ENCODE measurements at places on chromosomes 4 and X.

DNA sequence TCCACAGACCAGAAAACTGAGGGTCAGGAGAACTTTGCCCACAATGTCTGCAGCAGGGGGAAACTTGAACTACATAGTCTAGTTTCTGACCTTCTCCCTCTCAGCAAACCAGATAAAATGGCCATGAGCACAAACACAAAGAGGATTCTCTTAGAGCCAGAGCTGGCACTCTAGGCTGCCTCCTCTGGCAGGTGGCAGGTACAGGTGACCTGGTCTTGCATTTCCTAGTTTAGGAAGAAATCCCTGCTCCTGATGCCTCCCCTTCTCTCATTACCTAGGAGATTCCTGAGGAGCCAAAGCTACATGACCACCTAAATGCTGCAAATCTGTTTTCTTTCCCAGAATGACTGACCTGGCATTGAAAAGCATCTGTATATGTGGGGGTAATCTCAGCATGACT lies 45.1 kb downstream of the ARHGEF9 start:
- DNase-seq: no peak

GRCh38 chrX:43559644-43560043 lies 96.5 kb upstream of the MAOA start:
- no peak for DNase-seq

DNA sequence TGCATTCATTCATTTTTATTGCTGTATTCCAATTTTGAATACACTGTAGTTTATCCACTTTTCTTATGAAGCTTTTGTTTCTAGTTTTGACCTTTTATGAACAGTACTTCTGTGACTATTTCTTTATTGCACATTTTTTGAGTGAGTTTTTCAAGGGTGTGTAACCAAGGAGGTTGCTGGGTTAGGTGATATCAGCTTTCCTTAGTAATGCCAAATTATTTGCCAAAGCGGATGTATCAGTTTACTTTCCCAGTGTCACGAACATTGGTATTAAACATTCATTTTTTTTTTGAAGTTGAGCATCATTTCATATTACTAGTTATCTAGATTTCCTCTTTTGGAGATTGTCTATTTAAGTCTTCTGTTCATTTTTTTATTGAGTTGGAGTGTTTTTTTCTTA lies 32.9 kb downstream of the STIM2 start:
- DNase-seq: no peak

GRCh38 chrX:55489314-55490009 lies at the start of gene USP51:
Gene USP51 (minus strand): TSS chrX:55489848. CDS start chrX:55488939, 909 bp downstream.
- DNase-seq: no peak

DNA sequence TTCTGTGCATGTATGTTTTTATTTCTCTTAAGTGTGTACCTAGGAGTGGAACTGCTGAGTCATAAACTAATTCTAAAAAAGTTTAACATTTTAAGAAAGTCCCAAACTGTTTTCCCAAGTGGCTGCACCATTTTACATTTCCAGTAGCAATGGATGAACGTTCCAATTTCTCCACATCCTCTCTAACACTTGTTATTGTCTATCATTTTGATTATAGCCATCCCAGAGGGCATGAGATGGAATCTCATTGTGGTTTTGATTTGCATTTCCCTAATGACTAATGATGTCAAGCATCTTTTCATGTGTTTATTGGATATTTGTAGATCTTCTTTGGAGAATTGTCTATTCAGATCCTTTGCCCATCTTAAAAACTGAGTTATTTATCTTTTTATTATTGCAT lies 82.5 kb downstream of the PPEF1 start:
- no peak for DNase-seq

DNA sequence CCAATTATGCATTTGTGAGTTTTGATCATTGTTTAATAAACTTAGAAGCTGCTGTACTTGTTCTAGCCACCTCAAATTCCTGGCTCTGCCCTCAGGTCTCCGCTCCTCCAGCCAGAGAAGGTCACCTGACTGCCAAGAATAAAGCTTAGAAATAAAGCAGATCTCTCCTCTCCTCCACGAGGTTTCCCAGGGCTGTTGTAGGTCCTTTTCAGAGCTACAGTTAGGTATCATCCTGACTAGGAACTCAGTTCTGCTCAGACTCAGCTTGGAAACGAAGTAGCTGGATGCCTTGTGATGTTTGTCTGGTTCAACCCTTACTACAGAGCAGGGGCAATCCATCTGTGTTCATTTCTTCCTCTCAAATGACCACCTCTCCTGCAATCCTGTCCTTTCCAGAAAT lies 79.1 kb upstream of the RAPGEF2 start:
- DNase-seq: no peak

- DNase-seq: no peak
Observed at GRCh38 chrX:132270699-132271098, 51.5 kb upstream of the RAP2C start.

DNA sequence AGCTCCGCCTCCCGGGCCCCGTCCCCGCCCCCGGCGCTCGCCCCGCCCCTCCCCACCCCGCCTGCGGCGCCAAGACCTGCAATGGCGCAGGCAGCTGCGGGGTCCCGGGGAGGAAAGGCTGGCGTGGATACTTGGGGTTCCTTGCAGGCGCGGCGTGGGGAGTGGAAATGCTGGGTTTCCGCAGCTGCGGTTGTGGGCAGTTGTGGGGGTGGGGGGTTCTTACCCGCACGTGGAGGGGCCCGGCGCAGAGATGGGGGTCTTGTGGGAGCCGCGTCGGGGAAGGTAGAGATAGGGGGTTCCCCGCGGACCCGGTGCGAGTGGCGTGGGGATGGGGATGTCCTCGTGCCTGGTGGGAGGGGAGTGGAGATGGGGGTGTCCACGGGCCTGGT lies 680 bp upstream of the ASMTL start:
- no peak for DNase-seq

GRCh38 chrX:78331708-78332107 lies 4.3 kb upstream of the CYSLTR1 start:
- no peak for DNase-seq

DNA sequence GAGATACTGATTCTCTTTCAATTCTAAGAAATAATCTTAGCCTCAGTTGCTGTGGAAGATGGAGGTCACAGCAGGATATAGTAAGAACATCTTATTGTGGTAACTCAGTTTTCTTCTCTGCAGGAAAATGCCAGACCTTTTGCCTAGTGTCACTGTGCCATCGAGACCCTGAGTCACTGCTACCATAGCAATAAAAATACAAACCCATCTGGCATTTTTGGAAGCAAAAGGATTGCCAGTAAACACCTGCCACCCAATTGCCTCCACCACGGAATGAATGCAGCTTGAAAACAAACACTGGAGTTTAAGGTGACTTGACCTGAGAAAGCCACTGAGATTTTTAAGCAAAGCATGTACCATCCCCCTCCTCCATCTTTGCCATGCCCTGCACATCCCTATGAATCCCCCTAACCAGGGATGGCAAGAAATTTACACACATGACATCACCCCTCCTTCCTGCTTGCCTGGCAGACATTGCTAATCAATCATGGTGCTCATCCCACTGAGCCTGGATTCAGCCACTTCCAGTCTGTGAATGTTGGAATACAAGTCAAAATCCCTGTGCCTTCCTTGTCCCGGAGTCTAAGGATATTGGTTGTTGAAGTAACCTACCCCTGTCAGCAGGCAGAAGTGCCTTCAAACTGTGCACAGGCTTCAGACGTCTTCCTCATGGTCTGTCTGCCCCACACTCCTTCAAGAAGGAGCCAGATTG lies 59.6 kb upstream of the MAMLD1 start:
- no peak for DNase-seq

DNA sequence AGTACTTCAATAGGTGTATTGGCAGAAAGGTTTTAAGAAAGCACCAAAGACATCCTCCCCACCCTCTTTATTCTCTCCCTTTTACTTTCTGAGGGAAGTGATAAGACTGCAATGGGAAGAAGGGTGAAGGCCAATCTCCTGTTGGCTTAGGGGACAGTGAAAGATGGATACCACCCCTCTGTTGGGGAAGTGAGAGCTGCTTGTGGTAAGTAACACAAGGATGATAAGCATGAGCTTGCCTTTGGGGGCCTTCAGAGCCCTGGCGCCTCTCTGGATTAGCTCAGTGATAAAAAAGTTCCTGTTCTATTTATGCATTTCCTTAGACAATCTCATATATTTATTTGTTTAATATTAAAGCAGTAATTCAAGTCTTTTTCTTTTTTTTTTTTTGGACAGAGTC lies 5.2 kb upstream of the KLF8 start:
- DNase-seq: no peak

GRCh38 chr4:139324620-139325019 lies 22.3 kb upstream of the NDUFC1 start:
- no peak for DNase-seq

- no peak for DNase-seq
Observed at GRCh38 chr4:108369035-108369655, 200.4 kb upstream of the LEF1 start.

DNA sequence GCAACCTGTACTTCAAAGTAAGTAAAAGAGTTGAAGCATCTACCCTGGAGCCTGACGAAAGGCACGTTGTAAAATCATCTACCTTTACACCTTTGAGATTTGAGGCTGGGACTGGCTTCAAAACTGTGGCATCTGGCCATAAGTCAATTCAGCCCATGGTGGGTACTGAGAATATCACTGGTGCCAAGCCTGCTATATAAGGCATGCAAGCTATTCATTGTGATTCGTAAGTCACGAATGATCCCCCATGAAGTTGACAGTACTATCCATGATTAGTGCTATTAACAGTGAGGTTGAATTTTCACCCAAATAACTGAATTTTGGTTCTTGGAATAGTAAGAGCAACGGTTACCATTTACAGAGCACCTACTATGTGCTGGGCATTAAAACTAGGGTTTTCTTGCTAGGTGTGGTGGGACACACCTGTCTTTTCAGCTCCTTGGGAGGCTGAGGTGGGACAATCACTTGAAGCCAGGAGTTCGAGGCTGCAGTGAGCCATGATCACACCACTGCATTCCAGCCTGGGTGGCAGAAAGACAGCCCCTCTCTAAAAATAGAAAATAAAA lies 39.8 kb downstream of the IRF2 start:
- no peak for DNase-seq

- no peak for DNase-seq
Observed at GRCh38 chrX:45134315-45134731, 66.4 kb downstream of the DIPK2B start.

- no peak for DNase-seq
Observed at GRCh38 chrX:152869972-152870371, 27.9 kb upstream of the ZNF185 start.
